Stimulated activated CD4-positive, alpha-beta T cell treated with anti-CD3 and anti-CD28 coated beads, Interleukin-2, amount 100 ng/mL, for 24 hours (primary cell): ENCODE measurements at places on chromosomes 3 and 15.

GRCh38 chr15:71346464-71346863 lies 231.2 kb downstream of the THSD4 start:
- no peak for DNase-seq

DNA sequence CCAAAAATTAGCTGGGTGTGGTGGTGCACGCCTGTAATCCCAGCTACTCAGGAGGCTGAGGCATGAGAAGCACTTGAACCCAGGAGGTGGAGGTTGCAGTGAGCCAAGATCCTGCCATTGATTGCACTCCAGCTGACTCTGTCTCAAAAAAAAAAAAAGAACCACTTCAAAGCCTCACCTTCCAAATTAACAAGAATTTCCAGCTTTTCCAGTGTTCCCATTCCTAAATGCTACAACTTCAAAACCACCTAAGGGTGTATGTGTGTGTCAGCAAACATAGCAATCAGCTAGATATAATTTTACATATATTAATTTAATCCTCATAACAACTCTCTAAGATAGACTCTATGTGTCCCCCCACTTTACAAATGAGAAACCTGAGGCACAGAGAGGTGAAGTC lies 512.5 kb upstream of the PROK2 start:
- no peak for DNase-seq

DNA sequence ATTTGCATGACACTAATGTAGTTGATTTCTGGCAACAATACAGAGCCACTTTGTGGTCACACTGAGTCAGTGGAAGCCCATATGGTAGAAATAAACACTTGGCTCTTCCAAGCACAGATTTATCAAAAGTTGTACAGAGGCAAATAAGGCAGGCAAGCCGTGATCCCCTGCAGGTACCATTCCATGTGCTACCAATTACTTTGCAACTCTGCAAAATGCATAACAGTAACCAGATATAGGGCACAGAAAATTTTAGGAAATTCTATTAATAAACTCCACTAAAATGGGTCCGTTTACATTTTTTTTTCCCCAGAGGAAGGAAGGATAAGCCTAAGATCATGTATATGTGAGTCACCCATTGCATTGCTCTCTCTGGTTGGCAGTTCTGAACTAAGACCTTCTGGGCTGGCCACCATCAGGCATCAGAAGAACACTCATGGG lies 103.1 kb upstream of the PTX3 start:
- no peak for DNase-seq

DNA sequence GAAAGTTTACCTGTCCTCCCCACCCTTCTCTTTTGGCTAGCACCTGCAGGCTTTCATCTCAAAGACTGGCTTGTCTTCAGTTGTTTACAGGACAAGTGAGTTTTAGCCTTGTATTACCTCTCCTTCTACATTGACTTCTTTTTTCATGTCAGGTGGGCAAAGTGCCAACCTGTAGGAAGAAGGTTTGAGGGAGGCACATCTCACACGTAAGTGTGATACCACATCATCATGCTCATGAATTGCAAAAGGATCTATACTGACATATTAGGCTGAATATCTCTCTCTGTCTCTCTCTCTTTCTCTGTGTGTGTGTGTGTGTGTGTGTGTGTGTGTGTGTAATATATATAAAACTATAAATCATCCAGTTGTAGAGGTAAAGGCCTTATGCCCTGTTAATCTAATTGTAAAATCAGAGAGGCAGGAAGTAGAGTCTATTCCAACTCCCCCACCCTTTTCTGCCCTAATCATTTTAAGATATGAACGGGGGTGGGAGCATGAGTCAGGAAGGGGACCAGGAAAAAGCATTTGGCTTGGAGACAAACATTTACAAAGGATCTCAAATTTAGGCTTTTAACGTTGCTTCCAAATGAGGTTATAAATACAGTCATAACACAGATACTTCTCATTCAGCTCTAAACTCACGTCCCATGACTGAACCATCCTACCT lies 107.0 kb upstream of the PFN2 start:
- no peak for DNase-seq

DNA sequence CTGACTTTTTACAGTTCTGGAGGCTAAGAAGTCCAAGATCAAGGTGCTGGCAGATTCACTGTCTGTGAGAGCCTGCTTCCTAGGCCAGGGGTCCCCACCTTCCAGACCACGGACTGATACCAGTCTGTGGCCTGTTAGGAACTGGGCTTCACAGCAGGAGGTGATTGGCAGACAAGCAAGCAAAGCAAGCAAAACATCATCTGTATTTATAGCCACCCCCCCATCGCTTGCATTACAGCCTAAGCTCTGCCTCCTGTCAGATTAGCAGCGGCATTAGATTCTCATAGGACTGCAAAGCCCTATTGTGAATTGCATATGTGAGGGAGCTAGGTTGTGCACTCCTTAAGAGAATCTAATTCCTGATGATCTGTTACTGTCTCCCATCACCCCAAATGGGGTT lies 194.7 kb upstream of the THRB start:
- no peak for DNase-seq

- DNase-seq, result peak; percentile 17
Observed at GRCh38 chr3:42498791-42499477, 3.5 kb upstream of the VIPR1 start.
